ENCODE measurements at places on chromosomes 4 and X.

DNA sequence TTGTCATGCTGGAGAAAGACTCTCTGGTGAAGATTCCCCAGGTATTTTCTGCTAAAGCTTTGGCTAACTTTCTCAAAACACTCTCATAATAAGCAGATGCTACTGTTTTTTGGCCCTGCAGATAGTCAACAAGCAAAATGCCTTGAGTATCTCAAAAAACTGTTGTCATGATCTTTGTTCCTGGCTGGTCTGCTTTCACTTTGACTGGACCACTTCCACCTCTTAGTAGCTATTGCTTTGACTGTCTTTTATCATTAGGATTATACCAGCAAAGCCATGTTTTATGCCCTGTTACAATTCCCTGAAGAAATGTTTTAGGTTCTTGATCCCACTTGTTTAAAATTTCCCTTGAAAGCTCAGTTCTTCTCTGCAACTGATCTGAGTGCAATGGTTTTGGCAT is 231.5 kb downstream of the SLC7A11 start:
- DNase-seq = no peak

DNA sequence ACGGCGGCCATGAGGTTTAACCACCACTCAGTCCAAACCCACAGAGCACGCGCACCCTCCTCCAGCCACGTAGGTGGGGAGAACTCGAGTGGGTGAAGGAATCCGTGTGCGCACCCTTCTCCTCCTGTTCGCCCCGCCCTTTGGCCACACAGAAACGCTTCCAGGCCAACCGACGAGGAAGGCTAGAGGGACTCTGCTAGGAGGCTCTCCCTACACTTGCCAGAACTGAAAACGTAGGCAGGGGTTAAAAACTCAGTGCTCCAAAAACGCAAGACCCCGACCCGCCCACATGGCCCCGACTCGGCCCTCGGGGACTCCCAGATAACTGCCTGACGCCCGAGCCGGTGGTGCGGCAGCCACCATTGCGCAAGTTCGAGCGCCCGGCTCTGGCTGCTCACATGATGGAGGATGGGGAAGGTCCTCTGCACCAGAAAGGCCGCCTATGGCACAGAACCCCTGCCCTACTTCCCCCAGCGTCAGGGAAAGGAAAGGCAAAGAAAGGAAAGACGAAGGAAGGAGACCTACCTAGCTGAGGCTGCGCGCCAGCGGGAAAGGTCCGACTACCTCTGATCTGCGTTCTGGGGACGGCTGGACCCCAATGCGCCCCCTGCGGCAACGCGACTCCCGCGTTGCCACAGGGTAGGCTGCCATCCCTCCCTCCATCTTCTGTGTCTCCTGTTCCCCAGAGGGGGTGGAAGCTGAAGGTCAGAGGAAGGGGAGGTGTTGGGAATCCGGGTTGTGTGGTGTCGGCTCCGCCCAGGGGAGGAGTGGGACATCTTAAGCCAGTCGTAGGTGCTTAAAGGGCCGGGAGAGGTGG is 201.9 kb upstream of the AGTR2 start:
- no peak for DNase-seq

DNA sequence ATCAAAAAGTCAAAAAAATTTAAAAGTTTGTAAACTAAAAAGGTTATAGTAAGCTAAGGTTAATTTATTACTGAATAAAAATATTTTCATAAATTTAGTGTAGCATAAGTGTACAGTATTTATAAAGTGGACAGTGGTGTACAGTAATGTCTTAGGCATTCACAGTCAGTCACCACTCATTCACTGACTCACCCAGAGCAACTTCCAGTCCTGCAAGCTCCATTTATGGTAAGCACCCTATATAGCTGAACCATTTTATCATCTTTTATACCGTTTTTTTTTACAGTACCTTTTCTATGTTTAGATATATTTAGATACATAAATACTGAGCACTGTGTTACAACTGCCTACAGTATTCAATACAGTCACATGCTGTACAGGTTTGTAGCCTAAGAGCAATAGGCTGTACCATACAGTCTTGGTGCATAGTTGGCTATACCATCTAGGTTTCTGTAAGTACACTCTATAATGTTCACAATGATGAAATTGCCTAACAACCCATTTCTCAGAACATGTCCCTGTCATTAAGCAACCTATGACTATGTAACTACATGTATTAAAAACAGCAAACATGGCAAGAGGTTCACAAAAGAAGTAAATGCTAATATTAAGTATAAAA is 18.6 kb downstream of the ACSL4 start:
- no peak for DNase-seq

DNA sequence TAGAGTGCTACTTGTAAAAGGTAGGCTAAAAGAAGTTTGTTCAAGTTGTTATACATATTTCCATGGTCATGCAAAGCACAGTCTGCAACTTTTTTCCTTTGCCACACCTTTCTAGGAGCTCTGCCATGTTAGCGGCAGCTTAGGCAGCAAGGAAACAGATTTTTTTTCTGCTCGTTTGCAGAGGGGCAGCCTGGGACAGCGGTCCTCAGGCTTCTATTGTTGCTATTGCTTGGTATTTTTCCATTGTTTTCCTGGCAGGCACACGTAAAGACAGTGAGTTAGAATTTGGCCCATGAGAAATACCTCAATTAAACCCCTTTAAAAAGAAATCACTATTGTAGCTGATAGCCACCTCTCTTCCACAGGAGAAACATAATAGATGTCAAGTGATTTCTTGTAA is 391.4 kb downstream of the SH2D1A start:
- DNase-seq = no peak

GRCh38 chr4:185244763-185245162 is 35.4 kb downstream of the SNX25 start:
- no peak for DNase-seq

DNA sequence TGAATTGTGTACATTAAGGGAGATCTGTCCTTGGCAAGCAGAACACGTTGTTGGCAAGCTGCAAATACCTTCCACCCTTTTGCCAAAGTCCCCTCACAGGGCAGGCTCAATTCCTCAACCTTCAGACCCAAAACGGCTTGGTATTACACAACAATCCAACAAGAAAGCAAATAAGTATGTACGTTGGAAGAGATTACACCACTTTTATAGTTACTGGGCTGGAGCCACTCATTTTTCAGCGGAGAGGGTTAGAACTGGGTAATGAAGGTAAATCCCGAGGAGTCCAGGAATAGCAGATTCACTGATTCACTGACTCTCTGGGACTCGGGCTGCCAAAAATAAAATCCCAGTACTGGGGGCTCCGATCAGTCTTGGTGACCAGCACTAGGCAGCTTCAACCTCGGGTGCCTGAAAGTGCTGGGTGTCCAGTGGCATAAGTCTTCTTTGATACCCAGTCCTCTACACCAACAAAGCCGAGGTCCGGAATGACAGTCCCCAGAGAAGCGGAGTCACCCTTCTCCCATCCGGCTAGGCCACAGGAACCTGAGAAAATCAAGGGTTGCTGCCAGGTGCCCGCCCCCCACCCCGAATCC is 587 bp downstream of the TIMM8A start:
- peak; percentile 45 for DNase-seq

- DNase-seq = no peak
Observed at GRCh38 chr4:113555868-113556267, 205.7 kb downstream of the CAMK2D start.

- DNase-seq = no peak
Observed at GRCh38 chr4:149881744-149882143, 66.1 kb upstream of the IQCM start.

GRCh38 chr4:184513802-184514120 is 39.4 kb upstream of the IRF2 start:
- DNase-seq = no peak

DNA sequence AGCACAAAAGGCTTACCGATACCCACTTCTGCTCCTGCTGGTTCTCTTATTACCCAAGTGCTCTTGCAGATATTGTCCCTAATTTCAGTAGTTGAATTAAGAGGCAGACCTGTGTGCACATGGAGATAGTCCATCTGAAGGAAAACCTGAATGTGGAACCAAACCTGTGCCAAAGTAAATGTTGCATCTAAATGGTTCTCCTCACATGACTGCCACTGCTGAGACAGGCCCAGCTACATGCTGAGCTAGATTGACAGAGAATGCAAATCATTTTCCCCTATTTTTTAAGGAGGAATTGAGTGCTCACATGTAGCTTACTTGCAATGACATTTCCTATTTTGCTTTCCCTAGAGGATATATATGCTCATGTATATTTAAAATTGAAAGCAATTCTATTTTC is 609.1 kb upstream of the TECRL start:
- no peak for DNase-seq

DNA sequence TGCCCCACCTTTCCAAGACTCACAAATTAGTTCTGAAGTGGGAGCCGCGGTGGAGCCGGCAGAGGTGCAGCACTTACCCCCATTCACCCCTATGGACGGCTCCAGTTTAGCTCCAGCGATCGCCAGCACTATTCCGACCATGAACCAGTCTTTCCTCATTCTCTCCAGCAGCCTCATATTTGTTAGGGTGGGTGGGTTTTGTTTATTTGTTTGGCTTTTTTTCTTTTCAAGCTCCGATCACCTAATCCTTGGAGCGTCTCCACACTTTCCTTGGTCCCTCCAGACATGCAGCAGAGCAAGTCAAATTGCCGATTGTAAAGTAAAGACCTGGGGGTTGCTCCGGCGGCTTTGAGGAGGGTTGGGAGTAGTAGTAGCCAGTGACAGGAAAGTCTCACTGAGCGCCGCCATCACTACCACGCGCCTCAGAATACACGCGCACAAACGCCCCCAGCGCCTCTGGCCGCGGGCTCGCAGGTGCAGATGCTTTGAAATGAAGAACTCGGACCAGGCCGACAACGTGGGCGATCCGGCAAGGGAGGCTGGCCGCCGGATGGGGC is at the start of gene SLC10A7:
Gene SLC10A7, minus strand, starts transcription at position 400 of the 557 bp plus-strand sequence. Its CDS starts 223 bp downstream, at position 177.
- DNase-seq = peak; percentile 81

- no peak for DNase-seq
Observed at GRCh38 chr4:17613761-17614415, 553 bp upstream of the MED28 start.
